IPS DF 6.9 (cell line): ENCODE measurements at places on chromosomes 12 and 14.

- no peak for DNase-seq
Measured at GRCh38 chr14:31084385-31084784, 58.2 kb upstream of the STRN3 start.

- no peak for DNase-seq
Measured at GRCh38 chr14:103313704-103314103, 20.3 kb upstream of the EIF5 start.

- DNase-seq: no peak
Measured at GRCh38 chr12:123396954-123397353, 13.0 kb downstream of the KMT5A start.

- no peak for DNase-seq
Measured at GRCh38 chr12:5478081-5478706, 46.3 kb downstream of the NTF3 start.

DNA sequence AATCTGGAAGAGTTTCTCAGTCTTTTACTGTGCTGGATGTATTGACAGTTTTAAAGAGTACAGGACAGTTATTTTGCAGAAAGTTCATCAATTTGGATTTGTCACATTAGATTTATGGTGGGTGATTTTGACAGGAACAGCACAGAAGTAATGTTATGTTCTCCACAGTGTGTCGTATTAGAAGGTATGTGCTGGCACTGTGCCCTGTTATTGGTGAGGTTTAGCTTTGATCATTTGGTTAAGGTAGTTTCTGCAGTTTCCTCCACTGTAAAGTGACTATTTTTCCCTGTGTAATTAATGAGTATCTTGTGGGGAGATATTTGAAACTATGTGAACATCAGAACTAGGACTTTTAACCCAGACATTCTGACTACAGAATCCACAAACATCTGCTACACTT lies 308.5 kb upstream of the TBX3 start:
- DNase-seq: no peak

DNA sequence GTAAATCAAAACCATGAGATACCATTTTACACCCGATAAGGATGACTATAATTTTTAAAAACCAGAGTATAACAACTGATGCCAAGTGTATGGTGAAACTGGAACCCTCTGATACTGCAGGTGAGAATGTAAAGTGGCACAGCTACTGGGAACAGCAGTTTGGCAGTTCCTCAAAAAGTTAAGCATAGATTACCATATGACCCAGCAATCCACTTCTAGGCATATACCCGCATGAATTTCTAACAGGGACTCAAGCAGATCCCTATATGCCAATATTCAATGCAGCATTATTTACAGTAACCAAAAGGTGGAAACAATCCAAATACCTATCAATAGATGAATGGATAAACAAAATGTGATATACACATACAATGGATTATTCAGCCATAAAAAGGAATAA lies 57.4 kb downstream of the BAZ1A start:
- no peak for DNase-seq

DNA sequence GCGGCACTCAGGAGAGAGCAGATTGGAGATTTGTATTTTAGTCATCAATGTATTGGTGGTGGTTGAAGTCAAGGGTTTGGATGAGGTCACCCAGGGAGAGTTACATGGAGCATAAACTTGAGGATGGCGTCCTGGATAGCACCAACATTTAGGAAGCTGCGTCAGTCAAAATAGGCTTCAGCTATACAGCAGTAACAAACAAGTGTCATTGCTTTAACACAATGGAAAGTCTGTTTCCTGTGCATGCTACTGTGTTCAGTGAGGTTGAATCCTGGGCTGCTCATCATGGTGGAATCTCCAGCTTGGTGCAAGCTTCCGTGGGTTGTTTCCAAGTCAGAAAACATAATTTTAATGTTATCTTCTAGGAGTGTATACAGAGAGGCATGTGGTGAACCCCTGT lies 180.4 kb downstream of the CFAP54 start:
- no peak for DNase-seq

DNA sequence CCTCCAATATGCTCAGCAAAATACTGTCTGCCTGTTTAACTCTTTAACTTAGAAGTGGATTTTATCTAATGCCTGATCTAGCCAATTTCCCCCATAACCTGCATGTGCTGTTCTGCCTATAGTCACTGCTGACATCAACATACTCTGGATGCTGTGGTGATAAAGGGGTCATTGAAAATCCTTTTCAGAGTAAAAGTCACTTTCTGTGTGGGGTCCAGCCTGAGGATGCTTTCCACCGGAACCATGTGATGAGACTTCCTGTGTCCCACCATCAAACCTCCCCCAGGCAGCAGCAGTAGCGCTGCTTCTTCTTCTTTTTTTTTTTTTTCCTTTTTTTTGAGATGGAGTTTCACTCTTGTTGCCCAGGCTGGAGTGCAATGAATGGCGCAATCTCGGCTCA lies 607.0 kb downstream of the BCL11B start:
- DNase-seq: peak; percentile 4

GRCh38 chr12:90828621-90829020 lies 126.4 kb downstream of the CCER1 start:
- DNase-seq: no peak

DNA sequence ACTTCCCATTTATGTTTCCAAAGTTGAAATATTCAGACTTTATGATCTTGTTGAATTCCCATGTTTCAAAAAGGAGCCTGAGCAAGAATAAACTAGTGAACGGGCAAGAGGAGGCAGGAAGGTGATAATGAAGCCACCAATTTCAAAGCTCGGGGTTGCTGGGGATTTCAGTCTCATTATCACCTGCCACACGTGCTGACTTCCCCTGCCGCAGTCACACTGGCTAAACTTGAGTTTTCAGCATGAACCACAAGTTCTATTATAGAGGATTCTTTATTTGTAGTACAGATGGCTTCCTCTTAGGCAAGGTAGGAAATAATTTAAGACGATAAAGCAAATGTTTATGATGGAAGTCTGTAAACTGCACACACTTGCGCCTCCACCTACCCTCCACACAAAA lies 18.1 kb upstream of the DIABLO start:
- no peak for DNase-seq

DNA sequence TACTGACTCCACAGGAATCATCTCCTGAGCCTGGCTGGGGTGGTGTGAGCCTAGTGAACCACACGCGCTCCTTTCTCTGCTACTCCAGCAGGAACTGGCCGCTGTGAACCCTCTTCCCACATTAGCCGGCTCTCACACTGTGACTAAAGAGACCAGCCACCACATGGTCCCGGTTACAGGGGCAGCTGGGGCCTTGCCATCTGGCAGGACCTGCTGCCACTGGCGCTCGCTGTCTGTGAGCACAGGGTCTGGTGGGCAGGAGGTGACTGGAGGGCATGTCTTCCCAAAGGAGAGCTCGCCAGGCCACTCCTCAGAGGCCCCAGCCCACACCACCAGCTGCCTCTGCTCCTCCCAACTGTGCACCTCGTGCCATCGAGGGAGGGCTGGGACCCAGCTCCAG lies 99.3 kb downstream of the SINHCAF start:
- DNase-seq: no peak

GRCh38 chr12:53869500-53869899 lies 69.1 kb upstream of the HOXC13 start:
- DNase-seq: no peak

DNA sequence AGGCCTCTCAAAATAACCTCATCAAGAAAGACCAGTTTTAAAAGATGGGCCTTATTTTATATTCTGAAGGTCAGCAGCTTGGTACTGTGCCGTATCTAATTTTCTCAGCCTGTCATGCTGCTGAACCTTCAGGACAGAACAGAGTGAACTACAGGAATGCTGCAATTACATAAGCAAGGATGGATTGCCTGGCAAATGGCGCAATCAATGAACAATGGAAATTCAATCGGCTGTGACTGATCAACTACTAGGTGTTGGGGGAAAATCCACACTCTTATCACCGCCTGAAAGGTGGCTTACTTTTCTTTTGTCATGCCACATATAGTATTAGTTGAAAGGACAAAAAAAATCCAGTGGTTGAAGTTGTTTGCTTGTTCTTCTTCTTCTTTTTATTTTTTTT lies 8.5 kb downstream of the ACSS3 start:
- DNase-seq: no peak

GRCh38 chr12:33180918-33181317 lies 258.7 kb downstream of the SYT10 start:
- no peak for DNase-seq

DNA sequence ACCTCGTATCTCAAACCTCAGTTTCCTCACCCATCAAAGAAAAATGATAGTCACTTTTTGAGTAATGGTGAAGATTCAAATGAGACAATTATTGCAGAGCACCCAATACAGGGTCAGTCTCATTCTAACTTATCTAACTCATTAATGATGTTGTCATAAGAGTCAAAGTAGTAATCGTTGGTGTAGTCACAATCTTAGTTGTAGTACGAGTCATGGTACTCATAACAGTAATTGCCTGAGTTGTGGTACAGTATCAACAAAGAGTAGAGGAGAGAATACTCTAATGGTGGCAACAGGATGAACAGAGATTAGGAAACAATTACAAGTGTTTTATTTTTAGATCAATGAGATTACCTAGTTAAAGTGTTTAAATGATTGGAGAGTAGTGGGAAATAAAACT lies 93.6 kb upstream of the TMTC2 start:
- no peak for DNase-seq

- no peak for DNase-seq
Measured at GRCh38 chr14:60862283-60862682, 118.6 kb downstream of the TRMT5 start.

GRCh38 chr14:20632448-20632830 lies 9.1 kb downstream of the OR6S1 start:
- no peak for DNase-seq

GRCh38 chr12:111467092-111467856 lies 61.6 kb downstream of the SH2B3 start:
- no peak for DNase-seq

DNA sequence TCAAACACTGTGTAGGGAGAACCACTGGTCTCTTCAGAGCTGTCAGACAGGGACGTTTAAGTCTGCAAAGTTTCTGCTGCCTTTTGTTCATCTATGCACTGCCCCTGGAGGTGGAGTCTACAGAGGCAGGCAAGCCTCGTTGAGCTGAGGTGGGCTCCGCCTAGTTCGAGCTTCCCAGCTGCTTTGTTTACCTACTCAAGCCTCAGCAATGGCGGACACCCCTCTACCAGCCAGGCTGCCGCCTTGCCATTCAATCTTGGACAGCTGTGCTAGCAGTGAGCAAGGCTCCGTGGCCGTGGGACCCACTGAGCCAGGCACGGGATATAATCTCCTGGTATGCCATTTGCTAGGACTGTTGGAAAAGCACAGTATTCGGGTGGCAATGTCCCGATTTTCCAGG lies 24.6 kb upstream of the YBX3 start:
- DNase-seq: no peak

- DNase-seq: no peak
Measured at GRCh38 chr12:12872934-12873275, 18.5 kb upstream of the GPRC5A start.

DNA sequence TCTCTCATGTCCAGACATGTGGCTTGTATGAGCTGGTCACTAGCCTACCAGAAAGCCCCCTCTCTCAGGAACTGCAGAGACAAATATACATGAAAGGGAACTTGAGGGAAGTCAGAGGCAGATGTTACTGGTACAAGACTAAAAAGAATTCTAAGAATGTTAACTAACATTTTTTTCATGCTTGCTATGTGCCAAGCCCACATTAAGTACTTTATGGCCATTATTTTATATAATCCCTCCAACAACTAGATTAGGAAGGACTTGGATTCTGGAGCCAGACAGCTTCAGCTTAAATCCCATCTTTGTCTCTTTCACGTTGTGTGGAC lies 24.6 kb downstream of the TTC9 start:
- DNase-seq: no peak

DNA sequence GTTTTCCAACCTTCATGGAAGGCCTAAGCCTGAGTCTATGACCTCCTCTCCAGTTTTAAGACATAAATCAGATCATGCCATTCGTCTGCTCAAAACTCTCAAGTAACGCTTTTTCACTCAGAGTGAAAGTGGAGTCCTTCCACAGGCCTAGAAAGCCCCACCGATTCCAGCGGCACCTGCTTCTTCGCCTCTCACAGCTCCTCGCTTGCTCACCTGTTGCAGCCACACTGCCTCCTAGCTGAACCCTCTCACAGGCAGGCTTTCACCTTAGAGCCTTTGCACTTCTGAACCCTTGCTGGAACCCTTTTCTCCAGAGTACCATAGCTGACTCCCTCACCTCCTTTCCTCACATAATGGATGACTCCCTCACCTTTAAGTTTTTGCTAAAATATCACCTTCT lies 301.1 kb downstream of the ZFP36L1 start:
- DNase-seq: no peak
